HT-29 (cell line): ENCODE measurements at places on chromosomes 13 and 19.

GRCh38 chr13:49346460-49346859, 97.4 kb downstream of the CAB39L start:
- DNase-seq = no peak

GRCh38 chr19:15136234-15136954, 29.2 kb downstream of the SYDE1 start:
- no peak for DNase-seq

DNA sequence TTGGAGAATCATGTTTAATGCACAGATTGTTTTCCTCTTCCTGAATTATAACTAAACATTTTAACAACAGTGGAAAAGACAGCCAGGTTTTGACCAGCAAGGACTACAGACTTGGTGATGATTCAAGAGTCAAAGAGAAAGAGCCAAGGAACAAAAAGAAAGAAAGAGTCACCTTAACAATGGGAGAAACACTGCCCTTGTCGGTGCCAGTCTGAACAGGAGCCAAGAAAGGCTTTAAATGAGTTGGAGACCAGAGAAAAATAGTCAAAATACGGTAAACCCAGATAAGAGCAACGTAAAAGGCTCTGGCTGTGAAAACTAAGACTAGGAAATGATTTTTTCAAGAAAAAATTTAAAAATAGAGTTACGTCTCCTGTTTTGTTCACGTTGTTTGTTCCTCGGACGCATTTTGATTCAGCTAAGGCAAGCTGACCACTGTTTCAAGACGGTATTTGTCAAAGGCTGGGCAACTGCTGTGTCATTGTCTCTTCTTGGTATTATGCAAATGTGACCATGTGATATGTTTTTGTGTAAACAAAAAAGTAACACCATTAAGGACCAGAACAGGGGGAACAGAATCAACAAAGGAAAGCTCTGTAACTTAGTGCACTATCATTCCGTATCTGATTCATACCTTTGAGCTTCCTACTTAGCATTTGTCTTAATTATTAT, 634.5 kb downstream of the LIG4 start:
- no peak for DNase-seq

DNA sequence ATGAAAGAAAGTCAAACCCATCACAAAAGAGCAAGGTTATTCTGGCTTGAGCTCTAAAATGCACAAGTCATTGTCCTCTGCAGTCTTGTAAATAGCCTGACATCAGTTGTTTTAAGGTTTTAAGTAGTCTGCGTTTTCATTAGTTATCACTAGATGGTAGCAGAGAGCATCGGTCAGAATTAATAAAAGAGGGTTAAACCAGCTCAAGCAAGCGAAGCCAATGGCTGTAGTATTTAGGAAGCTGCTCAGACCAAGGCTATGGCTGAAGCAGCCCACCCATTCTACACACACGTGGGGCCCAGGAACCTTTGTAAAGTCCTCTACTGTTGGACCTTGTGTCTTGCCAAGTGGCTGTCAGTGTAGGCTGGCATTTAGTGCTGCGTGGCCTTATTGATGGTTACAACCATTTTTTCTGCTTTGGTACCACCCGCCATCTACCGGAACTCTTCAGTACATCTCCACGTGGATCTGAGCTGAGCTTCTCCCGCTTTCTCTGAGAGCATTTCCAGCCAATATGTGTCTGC, 13.3 kb upstream of the ZNF57 start:
- peak; percentile 87 for DNase-seq

GRCh38 chr19:46602392-46603194, 1.5 kb downstream of the CALM3 start:
- peak; percentile 58 for DNase-seq

DNA sequence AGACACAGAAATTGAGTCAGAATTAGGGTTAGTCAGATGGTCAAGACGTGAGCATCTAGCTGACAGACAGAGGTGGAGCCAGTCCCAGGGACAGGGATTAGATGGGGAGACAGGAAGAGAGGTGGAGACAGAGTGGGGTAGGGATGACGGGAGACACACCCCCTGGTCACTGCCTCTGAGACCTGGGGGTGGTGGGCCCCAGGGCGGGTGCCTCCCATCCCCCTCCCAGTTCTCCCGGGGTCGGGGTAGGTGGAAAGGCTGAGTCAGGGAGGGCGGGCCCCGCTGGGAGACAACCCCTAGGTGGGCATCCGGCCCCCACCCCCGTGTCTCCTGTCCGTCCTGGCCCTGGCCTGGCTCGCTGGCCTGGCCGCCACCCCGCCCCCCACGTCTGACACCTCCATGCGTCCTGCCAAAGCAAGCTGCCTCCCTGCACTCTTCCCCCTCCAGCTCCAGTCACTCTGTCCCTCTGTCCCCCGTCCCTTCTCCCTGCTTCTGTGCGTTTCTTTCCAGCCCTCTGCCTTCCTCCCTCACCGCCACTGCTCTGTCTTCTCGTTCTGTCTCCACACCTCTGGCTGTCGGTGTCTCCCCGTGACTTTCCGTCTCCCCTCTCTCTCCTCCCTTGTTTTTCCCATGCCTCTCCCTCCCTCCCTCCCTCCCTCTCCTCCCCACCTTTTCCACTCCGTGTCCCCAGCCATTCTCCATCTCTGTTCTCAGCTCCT, 15.1 kb downstream of the CCDC97 start:
- peak; percentile 49 for DNase-seq

DNA sequence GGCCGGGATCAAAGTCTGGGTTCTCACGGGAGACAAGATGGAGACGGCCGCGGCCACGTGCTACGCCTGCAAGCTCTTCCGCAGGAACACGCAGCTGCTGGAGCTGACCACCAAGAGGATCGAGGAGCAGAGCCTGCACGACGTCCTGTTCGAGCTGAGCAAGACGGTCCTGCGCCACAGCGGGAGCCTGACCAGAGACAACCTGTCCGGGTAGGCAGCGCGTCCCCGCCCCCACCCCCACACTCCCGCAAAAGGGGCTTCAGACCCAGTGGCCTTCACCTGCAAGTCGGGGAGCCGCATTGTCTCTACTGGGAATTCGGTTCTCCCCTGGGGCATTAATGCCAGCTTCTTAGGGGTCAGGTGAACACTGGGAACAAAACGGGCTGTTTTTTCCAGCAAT, 114.7 kb upstream of the MCF2L start:
- DNase-seq = no peak

DNA sequence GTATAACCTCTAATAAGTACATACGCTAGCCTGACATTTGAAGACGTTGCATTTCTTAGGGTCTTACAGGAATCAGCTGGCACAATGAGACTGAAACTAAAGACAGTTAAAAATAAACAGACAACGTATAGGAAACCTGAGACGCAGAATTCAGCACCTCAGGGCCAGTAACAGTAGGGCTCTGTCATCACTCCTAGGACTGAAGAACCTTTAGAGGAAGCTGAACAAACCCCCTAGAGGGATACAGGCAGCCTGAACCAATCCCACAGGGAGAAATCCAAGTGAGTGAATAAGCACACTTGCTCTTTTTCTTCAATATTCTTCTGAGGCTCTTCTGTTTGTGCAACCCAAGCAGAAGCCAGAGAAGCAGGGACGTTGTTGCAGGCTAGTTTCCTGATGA, 53.9 kb upstream of the KLHL1 start:
- DNase-seq = no peak

GRCh38 chr13:29513002-29513980, 82.2 kb downstream of the SLC7A1 start:
- DNase-seq = no peak

- no peak for DNase-seq
These were observed 38.7 kb downstream of the CYP2B6 start for GRCh38 chr19:41029524-41030432.

DNA sequence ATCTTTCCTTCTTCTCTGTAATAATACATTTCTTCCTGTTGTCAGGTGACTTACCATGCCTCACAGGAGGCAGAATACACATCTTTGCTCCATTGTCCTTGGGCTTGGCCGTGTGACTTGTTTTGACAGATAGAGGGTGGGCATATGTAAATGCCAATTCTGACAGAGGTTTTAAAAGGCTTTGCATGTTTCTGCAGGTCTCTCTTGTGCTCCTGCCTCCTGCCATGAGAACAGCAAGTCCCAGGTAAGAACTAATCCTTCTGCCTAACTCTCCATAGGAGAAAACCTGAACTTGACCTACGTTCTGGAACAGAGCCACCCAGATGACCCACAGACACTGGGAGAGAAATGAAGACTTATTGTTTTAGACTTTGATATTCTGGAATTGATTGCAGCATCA, 88.7 kb upstream of the TNFSF11 start:
- DNase-seq = no peak

DNA sequence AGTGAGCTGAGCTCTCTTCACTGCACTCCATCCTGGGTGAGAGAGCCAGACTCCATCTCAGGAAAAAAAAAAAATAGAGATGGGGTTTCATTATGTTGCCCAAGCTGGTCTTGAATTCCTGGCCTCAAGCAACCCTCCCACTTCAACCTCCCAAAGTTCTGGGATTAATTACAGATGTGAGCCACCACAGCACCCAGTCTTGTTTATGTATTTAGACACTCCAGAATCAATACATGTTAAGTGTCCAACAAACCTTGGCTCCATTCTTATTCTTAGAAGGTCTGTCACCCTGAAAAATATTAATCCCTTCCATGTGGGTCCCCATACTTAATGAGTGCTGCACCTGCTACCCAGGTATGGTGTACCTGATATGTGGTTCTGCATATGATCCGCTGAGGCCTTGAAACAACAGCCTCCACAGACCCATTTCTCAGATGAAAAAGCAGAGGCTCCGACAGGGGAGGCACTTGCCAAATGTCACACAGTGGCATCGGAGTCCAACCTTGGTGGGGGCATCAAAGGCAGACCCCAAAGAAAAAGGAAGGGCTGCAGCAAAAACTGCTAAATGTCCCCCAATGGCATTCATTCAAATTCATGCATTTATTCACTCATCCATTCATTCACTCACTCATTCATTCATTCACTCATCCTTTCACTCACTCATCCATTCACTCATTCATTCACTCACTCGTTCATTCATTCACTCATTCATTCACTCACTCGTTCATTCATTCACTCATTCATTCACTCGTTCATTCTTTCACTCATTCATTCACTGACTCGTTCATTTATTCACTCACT, 16.7 kb downstream of the TICAM1 start:
- DNase-seq = no peak

- DNase-seq = no peak
These were observed 8.0 kb downstream of the POP4 start for GRCh38 chr19:29614046-29614445.

- no peak for DNase-seq
These were observed 105.5 kb downstream of the MBNL2 start for GRCh38 chr13:97327506-97328221.

DNA sequence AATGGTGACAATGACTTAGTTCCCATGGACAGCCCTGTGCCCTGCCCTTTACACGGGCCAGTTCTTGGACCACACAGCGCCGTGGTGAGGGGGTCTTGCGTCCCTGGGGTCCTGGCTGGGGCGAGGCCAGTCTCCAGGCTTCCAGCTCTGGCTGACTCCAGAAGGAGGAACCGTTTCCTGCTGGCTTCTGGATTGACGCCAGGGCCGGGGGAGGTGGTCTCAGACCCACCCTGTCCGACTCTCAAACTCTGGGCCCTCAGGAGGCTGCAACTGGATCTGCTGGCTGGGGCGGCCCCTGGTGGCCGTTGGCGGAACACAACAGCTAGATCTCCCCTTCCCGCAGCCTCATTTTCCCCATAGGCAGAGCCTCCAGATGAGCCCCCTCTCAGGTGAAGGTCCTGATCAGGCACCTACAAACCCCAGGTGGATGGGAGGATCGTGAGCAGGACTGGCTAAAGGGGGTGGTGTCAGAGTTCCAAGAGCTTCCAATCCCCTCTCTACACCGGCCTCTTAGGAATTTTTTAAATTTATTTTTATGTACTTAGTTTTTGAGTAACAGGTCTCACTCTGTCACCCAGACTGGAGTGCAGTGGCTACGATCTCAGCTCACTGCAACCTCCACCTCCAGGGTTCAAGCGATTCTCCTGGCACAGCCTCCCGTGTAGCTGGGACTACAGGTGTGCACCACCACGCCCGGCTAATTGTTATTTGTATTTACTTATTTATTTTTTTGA, 8.0 kb downstream of the CCDC194 start:
- DNase-seq = peak; percentile 53

- no peak for DNase-seq
These were observed 80.5 kb downstream of the CCNA1 start for GRCh38 chr13:36512771-36513170.

DNA sequence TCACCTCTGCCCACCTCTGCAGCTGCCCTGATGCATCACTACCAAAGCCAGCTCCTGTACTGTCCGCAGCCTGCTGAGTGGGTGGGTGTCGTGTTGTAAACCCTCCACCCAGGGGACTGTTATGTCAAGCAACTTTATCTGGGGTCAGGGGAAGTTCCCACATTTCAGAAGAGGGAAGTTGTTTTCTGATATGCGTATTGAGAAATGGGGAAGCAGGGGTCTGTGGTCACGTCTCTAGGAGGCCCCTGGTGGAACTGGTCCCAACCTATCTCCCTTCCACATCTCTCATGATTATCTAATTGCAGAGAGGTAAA, 31.2 kb downstream of the CLEC17A start:
- no peak for DNase-seq

DNA sequence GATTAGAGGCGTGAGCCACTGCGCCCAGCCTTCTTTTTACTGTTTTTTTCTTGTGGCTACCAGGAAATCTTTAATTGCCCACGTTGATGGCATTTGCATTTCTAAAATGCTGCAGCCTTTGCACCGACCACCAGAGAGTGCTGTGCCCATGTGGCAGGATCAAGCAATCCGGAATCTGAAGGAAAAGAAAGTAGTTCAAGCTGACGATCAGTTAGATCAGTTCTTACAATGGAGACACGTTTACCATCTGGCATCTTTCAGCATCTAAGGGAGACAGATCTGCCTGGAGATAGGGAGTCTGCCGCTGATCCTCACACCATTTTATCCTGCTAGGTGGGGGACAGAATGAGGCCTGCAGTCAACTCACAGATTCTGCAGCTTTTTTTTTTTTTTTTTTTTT, 19.9 kb downstream of the TINCR start:
- peak; percentile 38 for DNase-seq

DNA sequence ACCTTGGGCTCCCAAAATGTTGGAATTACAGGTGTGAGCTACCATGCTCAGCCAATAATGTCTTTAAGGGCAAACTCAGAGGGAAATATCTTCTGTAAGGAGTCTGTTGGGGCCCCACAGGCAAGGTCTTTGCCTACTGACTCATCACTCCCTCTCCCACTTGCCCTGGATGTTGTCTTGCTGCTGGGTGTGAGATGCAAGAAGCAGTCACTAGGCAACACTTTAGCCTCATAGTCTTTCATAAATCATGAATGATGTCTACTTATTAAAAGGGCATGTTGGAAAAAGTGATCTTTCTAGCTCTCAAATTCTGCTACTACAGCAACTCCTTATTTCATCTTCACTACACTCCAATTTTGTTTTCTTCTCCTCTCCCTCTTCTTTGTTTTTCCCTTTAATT, 34.6 kb upstream of the SLC10A2 start:
- DNase-seq = no peak

- DNase-seq = no peak
These were observed 67.4 kb upstream of the UBAC2 start for GRCh38 chr13:99133230-99133629.

DNA sequence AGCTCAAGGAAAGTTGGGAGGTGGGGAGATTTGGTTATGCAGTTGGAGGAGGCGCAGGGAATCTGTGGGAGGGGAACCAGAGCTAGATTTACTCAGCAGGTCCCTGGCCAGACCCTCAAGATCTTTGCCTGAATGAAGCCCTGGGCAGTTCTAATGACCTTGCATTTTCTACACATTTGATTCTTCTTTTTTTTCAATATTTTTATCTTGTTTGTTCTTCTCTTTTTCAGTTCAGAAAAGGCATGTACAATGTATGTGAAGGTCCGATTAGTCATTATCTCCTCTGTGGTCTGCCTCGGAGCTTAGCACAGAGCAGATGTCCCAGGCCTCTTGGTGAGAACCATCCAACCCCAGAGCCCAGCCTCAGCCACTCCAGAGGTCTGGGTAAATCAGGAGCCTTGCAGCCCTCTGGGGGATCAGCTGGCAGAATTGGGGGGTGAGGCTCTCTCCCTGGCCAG, 24.2 kb downstream of the SERP2 start:
- DNase-seq = no peak
